Suprapubic skin (tissue), 4 donors: ENCODE measurements at places on chromosomes 4 and X.

GRCh38 chrX:134148172-134148692, 88.8 kb upstream of the CCDC160 start:
- DNase-seq, result no peak

DNA sequence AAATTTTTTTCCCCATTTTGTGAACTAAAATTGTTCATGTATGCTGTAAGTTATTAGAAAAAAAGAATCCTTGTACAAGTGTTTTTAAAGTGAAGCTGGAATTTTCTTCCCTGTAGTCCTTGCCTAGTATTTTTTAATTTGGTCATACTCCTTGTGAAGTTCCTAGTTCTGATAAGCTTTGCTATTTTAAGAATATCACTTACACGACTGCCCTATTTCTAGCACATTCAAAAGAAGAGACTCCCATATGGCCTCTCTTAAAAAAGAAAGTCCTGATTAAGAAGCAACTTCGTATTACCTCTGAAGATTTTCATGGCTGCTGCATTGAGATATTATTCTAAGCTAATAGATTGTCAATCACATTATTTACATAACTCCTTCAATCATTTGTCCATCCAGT, 87.2 kb downstream of the KLHL8 start:
- DNase-seq, result no peak

DNA sequence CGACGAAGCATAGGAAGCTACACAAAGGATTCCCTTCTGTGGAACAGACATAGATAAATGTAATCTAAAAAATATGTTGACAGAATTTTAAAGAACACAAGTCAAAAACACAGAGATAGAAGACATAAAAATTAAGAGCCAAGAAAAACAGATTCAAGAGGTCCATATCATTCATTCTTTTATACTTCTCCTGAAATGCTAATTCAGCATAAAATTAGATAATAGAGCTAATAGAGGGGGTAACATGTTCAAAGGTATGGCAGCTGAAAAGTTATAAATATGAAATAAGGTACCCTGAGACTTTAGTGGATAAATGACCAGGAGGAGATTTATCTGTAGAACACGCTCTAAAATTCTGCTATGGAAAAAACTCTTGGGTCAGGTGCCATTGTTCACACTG, 37.4 kb upstream of the PRSS48 start:
- DNase-seq, result no peak

- no peak for DNase-seq
Measured at GRCh38 chr4:7307394-7308099, 115.2 kb downstream of the SORCS2 start.

- DNase-seq, result no peak
Measured at GRCh38 chr4:7593646-7594412, 159.1 kb upstream of the PSAPL1 start.

- no peak for DNase-seq
Measured at GRCh38 chr4:162506253-162506652, 342.5 kb upstream of the FSTL5 start.

- DNase-seq, result no peak
Measured at GRCh38 chr4:82522472-82522871, 39.3 kb downstream of the TMEM150C start.

DNA sequence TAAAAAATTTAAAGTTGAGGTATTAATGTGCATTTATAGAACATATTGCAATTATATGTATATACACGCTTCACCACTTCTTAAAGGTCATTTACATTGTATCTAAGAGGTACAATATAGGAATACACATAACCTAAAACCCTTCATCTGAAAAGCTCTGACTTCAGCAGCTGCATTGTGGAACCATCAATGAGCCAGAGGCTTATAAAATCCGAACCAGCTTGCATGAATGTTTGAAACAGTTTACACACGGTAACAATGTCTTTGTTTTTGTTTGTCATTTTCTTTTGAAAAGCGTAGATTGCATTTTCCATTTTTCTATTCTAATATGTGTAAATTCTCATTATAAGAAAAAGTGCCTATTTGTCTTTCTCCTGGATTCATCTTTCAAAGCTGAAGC, 221.6 kb downstream of the DCLK2 start:
- DNase-seq, result no peak

DNA sequence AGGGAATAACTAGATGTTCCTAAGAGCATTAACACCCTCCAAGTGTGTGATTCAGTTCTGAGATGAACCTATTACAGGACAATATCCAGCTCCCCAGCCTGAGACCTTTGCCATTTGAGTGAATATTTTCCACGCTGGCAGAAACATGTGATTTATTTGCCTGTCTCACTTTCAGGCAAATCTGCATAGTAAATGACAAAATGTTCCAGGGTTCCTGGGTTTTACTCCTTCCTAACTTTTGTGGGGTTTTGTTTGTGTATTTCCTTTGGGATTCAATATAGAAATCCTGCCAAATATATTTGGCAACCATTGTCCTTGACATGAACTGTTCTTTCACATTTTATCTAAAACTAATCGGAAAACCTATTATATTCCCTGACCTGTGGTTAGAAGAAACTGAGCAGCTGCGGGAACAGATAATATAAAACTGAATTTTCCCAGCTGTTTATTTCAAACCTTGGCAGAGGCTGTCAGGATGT, 12.5 kb downstream of the F8 start:
- DNase-seq, result no peak

- no peak for DNase-seq
Measured at GRCh38 chr4:97978791-97979488, 164.3 kb downstream of the STPG2 start.

DNA sequence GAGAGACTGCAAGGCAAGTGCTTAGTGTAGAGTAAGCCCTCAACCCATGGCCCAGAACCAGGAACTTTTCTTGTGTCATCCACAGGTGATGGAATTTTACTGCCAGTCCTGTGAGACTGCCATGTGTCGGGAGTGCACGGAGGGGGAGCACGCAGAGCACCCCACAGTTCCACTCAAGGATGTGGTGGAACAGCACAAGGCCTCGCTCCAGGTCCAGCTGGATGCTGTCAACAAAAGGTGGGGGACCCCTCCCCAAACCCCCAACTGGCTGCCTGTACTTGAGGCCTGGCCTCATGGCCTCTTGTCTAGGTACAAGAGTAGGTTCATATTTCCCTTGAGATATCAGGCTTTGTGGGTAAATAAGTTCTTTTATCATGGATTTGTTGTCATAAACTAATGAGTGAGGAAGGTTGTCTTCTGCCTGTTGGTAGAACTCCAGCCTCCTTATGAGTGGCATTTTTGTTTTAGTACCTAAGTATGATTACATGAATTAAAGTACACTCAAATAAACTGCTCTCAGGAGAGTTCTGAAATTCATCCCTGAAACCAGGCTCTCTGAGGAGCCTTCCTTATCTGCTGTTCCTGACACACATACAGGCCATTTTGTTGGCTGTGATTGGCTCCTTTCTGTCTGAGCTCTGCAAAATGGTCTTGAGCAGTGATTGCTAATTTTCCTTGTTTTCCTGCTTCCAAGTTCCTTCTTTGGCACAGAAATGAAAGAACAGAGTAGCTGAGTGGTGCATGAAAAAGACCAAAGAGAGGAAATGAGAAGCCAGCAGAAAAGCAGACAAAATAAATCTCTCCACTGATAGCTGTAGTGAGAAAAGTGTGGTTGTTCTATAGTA, 51.4 kb upstream of the MND1 start:
- DNase-seq, result no peak

GRCh38 chr4:177250056-177250696, 59.5 kb upstream of the NEIL3 start:
- no peak for DNase-seq

DNA sequence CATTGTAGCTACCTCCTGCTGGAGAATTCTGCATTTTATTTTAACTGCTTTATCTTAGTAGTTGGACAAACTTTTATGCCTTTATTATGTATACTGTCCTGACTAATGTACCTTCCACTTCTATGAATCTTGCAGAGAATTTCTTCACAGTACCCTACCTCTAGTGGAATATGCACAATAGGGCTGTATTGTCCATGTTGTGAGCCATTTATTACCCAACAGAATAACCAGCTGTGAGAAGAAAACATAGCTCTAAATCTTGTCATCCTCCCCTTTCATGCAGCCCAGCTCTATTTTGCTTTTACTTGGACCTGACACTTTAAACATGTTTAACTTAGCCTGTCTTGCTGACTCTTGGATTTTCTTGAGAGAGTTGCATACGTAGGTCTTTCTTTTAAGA, 56.2 kb downstream of the MCUB start:
- no peak for DNase-seq

GRCh38 chr4:189835505-189835904, 105.2 kb upstream of the FRG1 start:
- no peak for DNase-seq

GRCh38 chrX:130637591-130637990, 235.8 kb downstream of the RBMX2 start:
- no peak for DNase-seq
